ENCODE measurements at places on chromosomes 3 and 15. TPM values are rescaled to one million over a fixed set of nuclear protein-coding genes. Genes with fewer than 3 reads are reported as not detected.

The LRTM1 gene
- polyA plus RNA-seq, result not detected

The PIF1 gene
- polyA plus RNA-seq, result 5.7 TPM

The LNP1 gene
- polyA plus RNA-seq, result 10.2 TPM

The CPA3 gene
- 0.21 TPM for polyA plus RNA-seq

The KNL1 gene
- 17.3 TPM for polyA plus RNA-seq

The SPINK8 gene
- not detected for polyA plus RNA-seq
